Occipital lobe (tissue), 3 donors: ENCODE measurements at places on chromosomes 16 and 17.

DNA sequence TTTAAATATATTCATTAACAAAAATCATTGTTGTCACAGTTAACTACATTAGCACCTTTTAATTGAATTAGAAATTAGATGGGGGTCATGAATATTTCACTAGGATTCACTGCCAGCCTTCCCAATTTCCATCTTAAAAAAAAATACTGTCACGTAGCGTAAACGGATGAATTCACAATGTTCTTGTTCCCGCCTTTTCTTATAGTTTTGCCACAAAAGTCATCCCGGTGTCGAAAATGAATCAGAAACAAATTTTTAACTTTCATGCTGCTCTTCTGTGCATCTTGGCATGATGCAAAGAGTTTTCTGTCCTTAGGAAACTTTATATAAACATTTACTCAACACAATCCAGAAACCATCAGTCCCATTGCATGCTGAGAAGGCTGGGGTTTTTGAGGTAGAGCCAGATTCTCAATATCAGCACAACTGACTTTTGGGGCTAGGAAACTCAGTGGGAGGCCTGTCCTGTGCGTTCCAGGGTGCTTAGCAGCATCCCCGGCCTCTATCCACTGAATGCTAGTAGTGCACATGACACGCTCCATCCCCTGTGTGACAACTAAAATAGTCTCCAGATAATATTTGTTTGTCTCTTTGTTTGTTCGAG lies 252.9 kb upstream of the XYLT1 start:
- no peak for DNase-seq

GRCh38 chr16:58039829-58040495 lies 14.4 kb downstream of the MMP15 start:
- no peak for DNase-seq

DNA sequence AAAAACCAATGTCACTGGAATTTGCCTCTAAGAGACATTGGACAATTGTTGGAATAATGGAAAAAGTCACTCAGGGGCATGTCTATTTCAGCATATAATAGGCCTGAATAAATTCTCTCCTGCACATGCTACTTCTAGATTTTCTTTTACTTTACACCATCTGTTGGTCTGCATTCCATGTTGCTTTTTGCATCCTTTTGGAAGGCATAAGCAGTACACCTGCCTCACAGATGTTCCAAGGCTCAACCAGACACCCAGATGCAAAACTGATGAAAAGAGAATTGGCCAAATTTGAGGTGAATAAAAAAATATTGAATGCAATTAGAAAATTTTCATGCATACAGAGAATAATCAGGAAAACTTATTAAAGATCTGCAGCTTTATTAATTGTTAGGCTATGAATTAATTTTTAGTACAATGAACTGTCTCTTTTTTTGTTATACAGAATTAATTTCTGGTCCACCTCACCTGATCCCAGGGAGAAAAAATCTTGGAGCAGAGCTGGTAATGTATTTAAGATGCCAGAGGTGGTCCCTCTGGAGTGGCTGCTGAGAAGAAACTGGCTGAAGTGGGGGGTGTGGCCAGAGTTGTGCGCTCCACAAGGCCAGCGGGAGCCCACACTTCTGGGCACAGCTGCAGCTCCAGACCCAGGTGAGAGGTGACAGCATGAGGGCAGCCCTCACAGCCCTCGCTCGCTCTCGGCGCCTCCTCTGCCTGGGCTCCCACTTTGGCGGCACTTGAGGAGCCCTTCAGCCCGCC lies 778.6 kb downstream of the CDH11 start:
- DNase-seq = no peak

- no peak for DNase-seq
Observed at GRCh38 chr16:2704166-2704982, 15.7 kb downstream of the PRSS27 start.

GRCh38 chr16:81168406-81168805 lies 70.1 kb upstream of the BCO1 start:
- no peak for DNase-seq

DNA sequence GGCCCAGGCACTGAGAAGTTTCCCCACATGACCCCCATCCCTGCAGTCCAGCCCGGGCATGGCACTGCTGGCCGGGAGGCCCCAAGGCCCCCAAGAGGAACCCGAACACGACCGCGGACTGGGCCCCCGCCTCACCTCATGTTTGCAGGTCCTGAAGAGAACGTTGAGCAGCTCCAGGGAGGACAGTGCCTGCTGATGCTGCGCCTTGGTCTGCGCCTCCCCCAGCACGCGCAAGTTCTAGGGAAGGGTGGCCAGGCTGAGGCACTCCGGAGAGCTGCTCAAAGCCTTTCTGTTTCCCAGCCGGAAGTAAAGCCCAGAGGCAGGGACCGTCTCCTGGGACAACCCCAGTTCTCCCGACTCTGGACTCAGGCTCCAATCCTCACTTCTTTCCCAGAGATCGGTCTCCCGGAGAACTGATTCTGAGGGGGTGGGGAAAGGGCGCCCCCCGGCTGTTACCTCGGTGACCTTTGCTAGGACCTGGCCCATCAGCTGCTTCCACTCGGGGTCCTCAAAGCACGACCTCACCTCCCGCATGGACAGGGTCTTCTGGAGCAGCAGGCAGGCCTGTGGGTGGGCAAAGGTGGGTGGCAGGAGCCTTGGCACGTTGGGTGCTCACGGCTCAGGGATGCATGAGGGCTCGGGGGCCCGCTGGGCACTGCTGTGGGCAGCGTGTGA lies 13.7 kb downstream of the MYBBP1A start:
- DNase-seq = no peak
